Stomach (tissue), 19 donors: ENCODE measurements at places on chromosomes 7 and 10. TPM values are rescaled to one million over a fixed set of nuclear protein-coding genes. Genes with fewer than 3 reads are reported as not detected.
A peak's percentile ranks its signal among the peaks of the same experiment; 100 is the strongest.

GRCh38 chr10:103897241-103897774 lies 20.7 kb downstream of the STN1 start:
- no peak overlapping the region for H3K4me3 ChIP-seq
- peak overlapping the region; percentile 76 for H3K27ac ChIP-seq
- H3K36me3 ChIP-seq, result peaks cover 55% of the 10 kb centered on the region
- peaks cover 27% of the 10 kb centered on the region for H3K4me1 ChIP-seq
- no peaks in the 10 kb centered on the region for H3K27me3 ChIP-seq
- no peak for DNase-seq

GRCh38 chr10:66982792-66983474 lies 57.1 kb downstream of the LRRTM3 start:
- H3K4me1 ChIP-seq, result peaks cover 7% of the 10 kb centered on the region
- no peaks in the 10 kb centered on the region for H3K27me3 ChIP-seq
- H3K36me3 ChIP-seq, result no peaks in the 10 kb centered on the region
- DNase-seq, result no peak

DNA sequence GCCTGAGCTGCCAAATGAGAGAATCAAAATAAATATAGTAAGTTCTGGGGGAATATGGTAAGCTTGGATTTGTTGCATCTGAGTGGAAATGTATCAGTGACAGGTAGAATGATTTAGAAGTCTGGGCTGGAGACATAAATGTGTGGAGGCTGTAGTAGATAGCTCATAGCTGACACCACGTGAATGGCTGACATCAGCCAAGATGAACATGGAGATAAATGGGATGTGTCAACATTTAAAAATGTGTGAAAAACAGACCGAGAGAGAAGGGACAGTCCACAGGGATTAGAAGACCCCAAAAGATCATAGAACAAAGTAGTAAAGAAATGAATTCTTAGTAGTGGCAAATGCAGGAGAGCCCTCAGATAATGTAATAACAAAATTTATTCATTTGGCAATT lies 40.9 kb downstream of the NAMPT start:
- H3K27me3 ChIP-seq, result no peaks in the 10 kb centered on the region
- peaks cover 22% of the 10 kb centered on the region for H3K36me3 ChIP-seq
- H3K4me3 ChIP-seq, result no peak overlapping the region
- no peak overlapping the region for H3K27ac ChIP-seq
- DNase-seq, result no peak
- H3K4me1 ChIP-seq, result no peaks in the 10 kb centered on the region

- no peaks in the 10 kb centered on the region for H3K4me1 ChIP-seq
- H3K27me3 ChIP-seq, result no peaks in the 10 kb centered on the region
- H3K36me3 ChIP-seq, result no peaks in the 10 kb centered on the region
- no peak for DNase-seq
These were observed 785.9 kb downstream of the GATA3 start for GRCh38 chr10:8840356-8840755.

DNA sequence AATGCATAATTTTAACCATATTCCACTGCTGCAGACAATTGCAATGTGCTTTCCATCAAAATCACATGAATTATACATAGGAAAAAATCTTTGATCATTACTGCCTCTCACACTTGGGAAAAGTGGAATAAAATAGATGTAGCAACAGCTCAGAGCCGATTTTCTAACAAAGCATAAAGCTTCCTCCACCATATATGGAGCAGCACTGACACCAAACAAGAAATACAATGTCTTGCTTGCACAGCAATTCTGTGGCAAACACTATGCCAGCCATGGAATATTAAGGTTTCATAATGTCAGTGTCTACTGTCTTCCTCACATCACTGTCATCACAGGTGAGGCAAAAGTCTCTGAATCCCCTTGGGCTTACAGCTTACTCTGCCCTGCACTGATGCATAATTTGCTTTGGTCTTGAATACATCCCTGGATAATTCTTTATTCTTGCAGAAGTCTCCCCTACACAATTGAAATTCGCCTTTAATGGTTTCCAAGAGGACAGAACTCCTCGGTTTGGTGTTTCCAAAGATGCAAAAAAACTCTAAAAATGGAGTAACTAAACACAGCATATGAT lies 198.5 kb downstream of the CACNA2D1 start:
- no peak overlapping the region for H3K27ac ChIP-seq
- no peaks in the 10 kb centered on the region for H3K36me3 ChIP-seq
- no peak for DNase-seq
- H3K4me1 ChIP-seq, result no peaks in the 10 kb centered on the region
- no peaks in the 10 kb centered on the region for H3K27me3 ChIP-seq

GRCh38 chr10:127127822-127128221 lies 68.6 kb downstream of the INSYN2A start:
- no peak overlapping the region for H3K4me3 ChIP-seq
- DNase-seq, result no peak
- H3K27ac ChIP-seq, result no peak overlapping the region
- H3K27me3 ChIP-seq, result no peaks in the 10 kb centered on the region

- DNase-seq, result no peak
- H3K4me3 ChIP-seq, result no peak overlapping the region
- no peak overlapping the region for H3K27ac ChIP-seq
- peaks cover 6% of the 10 kb centered on the region for H3K4me1 ChIP-seq
These were observed 152.7 kb downstream of the CUX1 start for GRCh38 chr7:101969997-101970585.

GRCh38 chr10:119253433-119254174 lies 46.2 kb downstream of the GRK5 start:
- no peaks in the 10 kb centered on the region for H3K36me3 ChIP-seq
- peaks cover 73% of the 10 kb centered on the region for H3K4me1 ChIP-seq
- H3K4me3 ChIP-seq, result no peak overlapping the region

DNA sequence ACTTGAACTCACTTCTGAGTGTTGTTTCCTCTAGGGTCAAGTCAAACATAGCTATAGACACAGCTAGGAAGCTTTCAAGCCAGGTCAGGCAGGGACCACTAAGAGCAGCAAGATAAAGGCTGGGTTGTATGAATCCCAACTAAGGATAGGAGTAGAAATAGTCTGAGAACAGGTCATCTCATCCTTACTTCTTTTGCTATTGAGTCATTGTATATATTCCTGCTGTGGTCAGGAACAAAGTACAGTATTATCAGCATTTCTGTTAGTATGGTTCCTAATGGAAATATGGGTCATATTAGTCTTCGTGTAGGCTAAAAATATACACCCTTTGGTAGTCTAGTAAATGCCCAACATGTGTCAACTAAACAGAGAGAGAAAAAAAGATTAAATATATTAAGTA lies 145.3 kb downstream of the BTAF1 start:
- peaks cover 9% of the 10 kb centered on the region for H3K36me3 ChIP-seq
- no peaks in the 10 kb centered on the region for H3K27me3 ChIP-seq
- no peak overlapping the region for H3K27ac ChIP-seq
- no peak overlapping the region for H3K4me3 ChIP-seq

GRCh38 chr10:5816170-5816569 lies 2.9 kb upstream of the GDI2 start:
- H3K4me1 ChIP-seq, result peaks cover 25% of the 10 kb centered on the region
- DNase-seq, result no peak
- H3K4me3 ChIP-seq, result no peak overlapping the region
- H3K36me3 ChIP-seq, result no peaks in the 10 kb centered on the region

GRCh38 chr7:56199639-56200038 lies 83.4 kb upstream of the NUPR2 start:
- no peaks in the 10 kb centered on the region for H3K27me3 ChIP-seq
- DNase-seq, result no peak
- H3K36me3 ChIP-seq, result no peaks in the 10 kb centered on the region
- H3K4me1 ChIP-seq, result no peaks in the 10 kb centered on the region
- no peak overlapping the region for H3K4me3 ChIP-seq

DNA sequence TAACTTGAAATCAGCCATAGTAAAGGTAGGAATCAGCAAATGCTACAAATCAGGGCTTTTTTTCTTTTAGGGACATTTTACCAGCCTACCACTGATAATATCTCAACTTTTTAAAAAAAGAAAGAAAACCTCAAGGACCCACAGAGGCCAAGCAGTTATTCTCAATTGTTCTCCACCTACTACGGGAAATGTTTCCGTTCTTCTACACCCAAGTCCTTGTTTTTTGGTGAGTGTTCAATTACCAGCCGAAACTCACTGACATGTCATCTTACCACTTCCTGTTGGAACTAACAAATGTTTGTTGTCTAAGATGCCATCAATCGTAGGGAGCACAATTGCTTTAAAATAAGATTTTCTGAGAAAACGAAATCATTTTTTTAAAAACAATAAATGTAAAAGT lies 50.2 kb upstream of the CDK1 start:
- H3K4me1 ChIP-seq, result peaks cover 10% of the 10 kb centered on the region
- no peak overlapping the region for H3K4me3 ChIP-seq

- no peak overlapping the region for H3K27ac ChIP-seq
- H3K36me3 ChIP-seq, result no peaks in the 10 kb centered on the region
- H3K4me3 ChIP-seq, result no peak overlapping the region
- no peak for DNase-seq
- no peaks in the 10 kb centered on the region for H3K27me3 ChIP-seq
These were observed 18.5 kb upstream of the TAS2R40 start for GRCh38 chr7:143203386-143203785.

DNA sequence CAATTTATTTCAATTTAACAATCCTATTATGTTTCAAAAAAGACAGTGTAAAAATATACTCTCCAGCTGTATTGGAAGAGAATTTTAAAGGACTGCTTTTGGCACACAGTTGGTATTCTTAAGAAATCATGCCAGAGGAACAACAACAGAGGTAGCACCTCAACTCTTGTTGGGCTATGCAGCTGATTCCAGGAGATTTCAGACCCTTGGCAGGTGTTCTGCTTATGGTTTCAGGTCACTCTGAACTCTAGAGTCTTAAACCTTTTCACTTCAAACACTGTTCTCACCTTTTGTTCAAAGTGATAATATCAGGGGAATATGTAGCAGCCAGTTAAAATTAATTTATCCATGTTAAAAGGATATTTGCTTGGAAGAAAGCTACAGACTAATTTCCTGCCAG lies 160.1 kb downstream of the PFKFB3 start:
- no peak for DNase-seq
- peaks cover 12% of the 10 kb centered on the region for H3K4me1 ChIP-seq
- peak overlapping the region; percentile 21 for H3K27ac ChIP-seq
- no peak overlapping the region for H3K4me3 ChIP-seq

DNA sequence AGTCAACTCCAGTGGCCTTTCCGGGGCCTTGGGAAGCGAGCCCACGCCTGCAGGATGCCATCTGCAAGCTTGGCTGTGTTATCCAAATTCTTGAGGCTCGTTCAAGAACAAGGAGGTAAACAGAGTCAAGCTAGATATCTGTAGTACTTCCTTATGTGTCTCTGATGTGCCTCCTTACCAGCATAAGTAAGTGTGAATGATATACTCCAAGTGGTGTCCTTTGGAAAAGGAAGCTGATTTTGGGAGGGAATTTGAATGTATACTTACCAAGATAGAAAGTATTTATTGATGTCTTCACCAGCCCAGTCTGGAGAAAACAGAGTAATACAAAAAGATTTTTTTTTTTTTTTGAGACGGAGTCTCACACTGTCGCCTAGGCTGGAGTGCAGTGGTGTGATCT lies 372.3 kb upstream of the GALNT17 start:
- H3K36me3 ChIP-seq, result peaks cover 5% of the 10 kb centered on the region
- H3K27me3 ChIP-seq, result no peaks in the 10 kb centered on the region
- no peak for DNase-seq
- H3K4me1 ChIP-seq, result no peaks in the 10 kb centered on the region
- no peak overlapping the region for H3K4me3 ChIP-seq

GRCh38 chr10:71177651-71178199 lies 34.6 kb upstream of the UNC5B start:
- no peaks in the 10 kb centered on the region for H3K4me1 ChIP-seq
- no peak for DNase-seq
- H3K27me3 ChIP-seq, result no peaks in the 10 kb centered on the region
- no peaks in the 10 kb centered on the region for H3K36me3 ChIP-seq
- H3K4me3 ChIP-seq, result no peak overlapping the region
- H3K27ac ChIP-seq, result no peak overlapping the region

DNA sequence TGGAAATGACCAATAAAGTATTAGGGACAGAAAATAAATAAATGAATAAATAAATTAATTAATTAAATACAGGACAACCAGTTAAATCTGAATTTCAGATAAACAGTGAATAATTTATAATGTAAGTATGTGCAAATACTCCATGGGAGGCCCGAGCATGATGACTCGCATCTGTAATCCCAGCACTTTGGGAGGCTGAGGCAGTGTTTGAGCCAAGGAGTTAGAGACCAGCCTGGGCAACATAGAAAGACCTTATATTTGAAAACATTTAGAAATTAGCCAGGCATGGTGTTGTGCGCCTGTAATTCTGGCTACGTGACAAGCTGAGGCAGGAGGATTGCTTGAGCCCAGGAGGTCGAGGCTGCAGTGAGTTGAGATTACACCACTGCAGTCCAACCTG lies 123.7 kb downstream of the CUL2 start:
- no peaks in the 10 kb centered on the region for H3K36me3 ChIP-seq
- no peak overlapping the region for H3K27ac ChIP-seq
- no peaks in the 10 kb centered on the region for H3K27me3 ChIP-seq
- H3K4me3 ChIP-seq, result no peak overlapping the region
- H3K4me1 ChIP-seq, result no peaks in the 10 kb centered on the region

GRCh38 chr10:124025660-124026588 lies 67.5 kb downstream of the CHST15 start:
- H3K27ac ChIP-seq, result no peak overlapping the region
- H3K27me3 ChIP-seq, result no peaks in the 10 kb centered on the region
- peaks cover 10% of the 10 kb centered on the region for H3K36me3 ChIP-seq
- peak; percentile 64 for DNase-seq
- no peak overlapping the region for H3K4me3 ChIP-seq

Gene WNT8B
- not detected for polyA plus RNA-seq

Gene EPO
- polyA plus RNA-seq, result not detected

Gene ASZ1
- not detected for polyA plus RNA-seq

Gene VGF
- 0.15 TPM for polyA plus RNA-seq

Gene TMEM213
- not detected for polyA plus RNA-seq
